Aorta (tissue), 5 donors: ENCODE measurements at places on chromosomes 2 and 18. TPM values are rescaled to one million over a fixed set of nuclear protein-coding genes. Genes with fewer than 3 reads are reported as not detected.
A peak's percentile ranks its signal among the peaks of the same experiment; 100 is the strongest.

Gene PLB1
- 4.9 TPM for total RNA-seq

Gene RAB17
- 3.7 TPM for total RNA-seq

Gene SULT1C4
- 4.2 TPM for total RNA-seq

DNA sequence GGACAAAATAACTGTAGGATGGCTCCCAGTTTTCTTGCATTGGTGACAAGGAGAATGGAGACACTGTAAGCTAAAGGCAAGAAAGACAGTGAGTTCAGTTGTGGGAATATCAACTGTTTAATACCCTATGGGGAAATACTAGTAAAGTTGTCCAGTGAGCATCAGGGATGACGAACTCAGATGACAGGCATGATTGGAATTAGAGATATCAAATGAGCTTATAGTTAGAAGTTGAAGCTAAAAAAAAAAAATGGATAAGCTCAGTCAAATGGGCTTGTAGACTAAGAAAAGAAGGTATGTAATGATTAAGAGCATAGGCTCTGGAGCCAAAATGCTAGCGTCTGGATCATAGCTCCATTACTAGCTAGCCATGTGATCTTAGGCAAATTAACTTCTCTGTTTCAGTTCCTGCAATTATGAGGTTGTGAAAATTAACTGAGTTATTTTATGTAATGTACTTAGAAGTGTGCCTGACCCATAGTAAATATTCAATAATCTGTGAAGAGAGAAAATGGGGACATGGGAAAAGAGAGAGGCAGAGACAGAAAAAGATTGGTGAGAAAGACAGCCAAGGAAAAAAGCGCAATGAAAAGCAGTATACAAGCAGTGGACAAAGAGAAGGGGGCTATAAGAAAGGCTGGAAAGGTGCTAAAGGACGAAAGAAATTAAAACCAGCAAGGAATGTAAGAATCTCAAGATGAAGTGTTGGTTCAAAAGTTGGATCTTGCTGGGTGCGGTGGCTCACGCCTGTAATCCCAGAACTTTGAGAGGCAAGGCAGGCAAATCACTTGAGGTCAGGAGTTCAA, 95.7 kb upstream of the SLC39A10 start:
- H3K4me3 ChIP-seq, result no peak overlapping the region
- H3K4me1 ChIP-seq, result no peaks in the 10 kb centered on the region
- no peak for DNase-seq

DNA sequence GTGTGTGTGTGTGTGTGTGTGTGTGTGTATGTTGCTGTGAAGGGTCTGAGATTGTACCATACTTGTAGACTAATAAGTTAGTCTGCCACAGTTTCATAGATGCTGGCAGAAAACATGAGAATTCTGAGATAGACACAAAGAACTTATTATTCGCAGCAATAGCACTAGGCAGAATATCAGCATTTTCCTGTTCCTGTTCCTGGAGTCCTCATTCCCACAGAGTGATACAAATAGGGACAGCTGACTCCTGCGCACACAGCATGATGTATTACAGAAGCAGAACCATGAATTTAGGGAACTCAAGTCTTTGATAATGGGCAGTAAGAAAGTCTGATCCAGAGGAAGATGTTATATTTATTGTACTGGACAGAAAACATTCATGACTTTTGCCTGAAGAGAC, 1466.3 kb downstream of the DPP10 start:
- no peaks in the 10 kb centered on the region for H3K36me3 ChIP-seq
- H3K27ac ChIP-seq, result no peak overlapping the region
- no peak for DNase-seq
- H3K4me1 ChIP-seq, result no peaks in the 10 kb centered on the region
- H3K27me3 ChIP-seq, result no peaks in the 10 kb centered on the region

- DNase-seq, result no peak
- no peaks in the 10 kb centered on the region for H3K27me3 ChIP-seq
- H3K4me1 ChIP-seq, result no peaks in the 10 kb centered on the region
- no peaks in the 10 kb centered on the region for H3K36me3 ChIP-seq
Observed at GRCh38 chr18:34018336-34018735, 206.4 kb downstream of the NOL4 start.

- no peaks in the 10 kb centered on the region for H3K36me3 ChIP-seq
- no peaks in the 10 kb centered on the region for H3K27me3 ChIP-seq
- no peak for DNase-seq
Observed at GRCh38 chr2:133652398-133652797, 84.1 kb upstream of the NCKAP5 start.

DNA sequence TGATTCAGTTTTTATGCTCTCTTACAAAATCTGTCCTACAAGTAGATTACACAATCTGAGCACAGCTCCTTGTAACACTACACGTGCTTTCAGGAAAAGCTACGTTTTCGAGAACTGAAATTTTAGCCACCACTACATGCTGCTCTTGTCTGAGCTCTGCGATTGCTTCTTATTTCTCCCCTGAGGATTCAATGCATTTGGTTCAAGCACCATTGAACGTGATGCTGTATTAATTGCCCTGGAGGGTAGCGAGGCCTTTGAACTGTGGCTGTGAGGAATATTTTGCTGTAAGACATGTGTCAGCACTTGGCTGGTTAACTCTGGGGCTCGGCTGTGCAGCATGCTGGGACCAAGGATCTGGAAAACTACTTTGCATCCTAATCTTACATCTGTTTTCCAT, 405.8 kb downstream of the EPHA4 start:
- DNase-seq, result no peak
- no peaks in the 10 kb centered on the region for H3K4me1 ChIP-seq
- H3K36me3 ChIP-seq, result no peaks in the 10 kb centered on the region
- no peak overlapping the region for H3K27ac ChIP-seq
- H3K4me3 ChIP-seq, result no peak overlapping the region

- DNase-seq, result no peak
- no peak overlapping the region for H3K4me3 ChIP-seq
- no peaks in the 10 kb centered on the region for H3K36me3 ChIP-seq
- H3K4me1 ChIP-seq, result no peaks in the 10 kb centered on the region
Observed at GRCh38 chr2:35790292-35790691, 565.3 kb upstream of the CRIM1 start.

DNA sequence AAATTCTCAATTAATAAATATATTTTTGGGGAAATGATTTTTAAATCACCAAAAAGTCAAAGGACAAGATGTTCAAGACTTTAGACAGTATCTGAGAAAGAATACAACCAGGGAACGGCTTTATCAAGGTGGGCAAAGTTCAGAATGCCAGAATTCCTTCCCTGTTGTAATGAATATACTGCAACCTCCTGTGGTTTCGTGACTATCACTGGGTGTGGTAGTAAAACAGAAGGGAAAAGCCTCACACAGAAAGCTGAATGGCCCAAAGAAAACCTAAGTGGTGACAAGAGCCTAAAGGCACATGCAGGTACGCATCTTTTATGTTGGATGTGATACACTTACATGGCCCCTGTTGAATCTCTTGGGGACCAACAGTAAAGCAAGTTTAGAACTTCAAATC, 37.1 kb downstream of the MBD2 start:
- H3K4me3 ChIP-seq, result no peak overlapping the region
- no peaks in the 10 kb centered on the region for H3K4me1 ChIP-seq
- H3K27me3 ChIP-seq, result no peaks in the 10 kb centered on the region
- no peak for DNase-seq
- H3K27ac ChIP-seq, result no peak overlapping the region

GRCh38 chr18:79954791-79955190, 3.3 kb upstream of the SLC66A2 start:
- peaks cover 3% of the 10 kb centered on the region for H3K4me1 ChIP-seq
- no peaks in the 10 kb centered on the region for H3K27me3 ChIP-seq
- H3K27ac ChIP-seq, result no peak overlapping the region
- H3K4me3 ChIP-seq, result no peak overlapping the region
- H3K36me3 ChIP-seq, result no peaks in the 10 kb centered on the region

DNA sequence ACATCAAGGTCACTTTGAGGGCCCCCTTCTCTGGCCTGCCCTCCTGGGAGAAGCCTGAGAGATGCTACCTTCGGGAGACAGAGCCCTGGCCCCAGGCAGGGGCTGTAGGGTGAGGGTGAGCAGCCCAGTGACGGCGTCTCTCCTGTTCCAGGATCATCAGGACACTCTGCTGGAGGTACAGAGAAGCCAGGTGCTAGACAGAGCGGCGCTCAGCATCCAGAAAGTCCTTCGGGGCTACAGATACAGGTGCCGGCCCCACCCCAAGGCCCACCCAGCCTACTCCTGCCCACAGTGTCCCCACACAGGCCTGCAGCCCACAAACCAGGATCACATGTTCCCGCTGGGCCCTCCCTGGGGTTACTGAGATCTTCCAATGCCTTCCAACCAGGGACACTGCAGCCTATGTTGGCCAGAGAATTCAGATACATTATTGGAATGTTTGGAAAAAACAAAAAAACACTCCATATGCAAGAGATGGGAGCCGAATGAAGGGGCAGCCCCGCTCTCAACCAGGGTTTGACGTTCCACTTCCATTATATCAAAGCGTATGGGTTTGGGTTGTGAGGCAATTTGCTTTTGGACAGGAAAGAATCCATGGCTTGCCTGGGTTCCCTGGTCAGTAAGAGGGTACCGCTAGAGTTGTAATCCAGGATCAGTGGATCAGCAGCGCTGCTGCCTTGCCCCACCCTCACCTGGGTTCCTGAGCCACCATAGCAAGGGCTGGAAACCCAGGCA, 49.5 kb upstream of the GPR17 start:
- no peaks in the 10 kb centered on the region for H3K4me1 ChIP-seq
- H3K4me3 ChIP-seq, result no peak overlapping the region
- no peaks in the 10 kb centered on the region for H3K36me3 ChIP-seq
- no peaks in the 10 kb centered on the region for H3K27me3 ChIP-seq
- no peak overlapping the region for H3K27ac ChIP-seq
- DNase-seq, result peak; percentile 48

DNA sequence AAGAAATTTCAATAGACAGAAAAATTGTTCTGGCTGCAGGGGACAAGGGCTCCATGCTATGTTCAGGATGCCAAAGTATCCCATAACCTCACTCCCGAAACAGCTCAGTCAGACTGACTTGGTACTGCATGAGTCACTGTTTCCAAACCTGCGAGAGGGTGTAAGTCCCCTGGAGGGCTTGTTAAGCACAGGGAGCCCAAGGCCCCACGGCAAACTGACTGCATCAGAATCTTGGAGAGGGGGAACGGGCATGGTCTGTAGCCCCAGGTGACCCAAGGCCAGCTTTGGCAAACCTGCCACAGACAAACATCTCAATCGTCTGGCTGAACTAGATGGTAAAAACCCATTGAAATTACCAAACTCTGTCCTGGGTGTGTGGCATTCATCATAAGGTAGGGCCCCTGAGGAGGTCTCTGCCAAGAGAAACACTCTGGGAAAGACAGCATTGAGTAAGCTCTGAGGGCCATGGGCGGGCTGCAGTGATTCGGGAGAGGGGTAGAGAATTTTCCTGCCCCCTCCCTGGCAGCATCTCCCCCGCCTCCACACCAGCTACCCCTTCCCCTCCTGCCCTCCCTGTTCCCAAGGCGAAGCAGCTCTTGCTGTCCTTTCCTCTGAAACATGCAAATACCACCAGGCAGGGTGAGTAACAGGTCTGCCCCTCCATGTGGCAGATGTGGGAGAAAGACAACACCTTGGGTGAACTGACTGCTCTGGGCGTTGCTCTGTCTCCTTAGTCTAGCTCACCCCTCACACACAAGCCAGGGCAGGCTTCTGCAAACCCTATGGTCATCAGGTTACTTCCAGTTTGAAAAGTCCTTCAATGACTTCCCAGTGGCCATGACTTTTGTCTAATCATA, 274.7 kb upstream of the SIX2 start:
- H3K4me3 ChIP-seq, result no peak overlapping the region
- H3K27ac ChIP-seq, result peak overlapping the region; percentile 30
- no peaks in the 10 kb centered on the region for H3K27me3 ChIP-seq
- H3K4me1 ChIP-seq, result peaks cover 3% of the 10 kb centered on the region
- H3K36me3 ChIP-seq, result no peaks in the 10 kb centered on the region

DNA sequence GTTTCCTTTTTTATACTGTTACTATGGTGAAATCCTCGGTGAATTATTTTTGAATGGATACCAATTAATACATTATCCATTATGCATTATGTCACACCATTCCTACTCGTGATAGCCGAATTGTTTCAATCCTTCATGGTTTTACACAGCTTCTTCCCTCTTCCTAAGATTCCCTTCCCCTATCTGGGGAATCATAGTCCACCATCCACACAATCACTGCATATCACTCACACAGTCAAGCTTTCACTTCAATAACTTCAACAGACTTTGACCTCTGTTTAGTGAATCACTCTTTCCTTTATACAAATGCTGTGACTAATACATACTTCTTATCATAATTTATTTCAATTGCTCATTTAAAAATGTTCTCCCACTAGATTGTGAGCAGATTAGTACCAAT, 1108.1 kb upstream of the LRRTM1 start:
- DNase-seq, result no peak
- no peaks in the 10 kb centered on the region for H3K27me3 ChIP-seq
- H3K4me3 ChIP-seq, result no peak overlapping the region

DNA sequence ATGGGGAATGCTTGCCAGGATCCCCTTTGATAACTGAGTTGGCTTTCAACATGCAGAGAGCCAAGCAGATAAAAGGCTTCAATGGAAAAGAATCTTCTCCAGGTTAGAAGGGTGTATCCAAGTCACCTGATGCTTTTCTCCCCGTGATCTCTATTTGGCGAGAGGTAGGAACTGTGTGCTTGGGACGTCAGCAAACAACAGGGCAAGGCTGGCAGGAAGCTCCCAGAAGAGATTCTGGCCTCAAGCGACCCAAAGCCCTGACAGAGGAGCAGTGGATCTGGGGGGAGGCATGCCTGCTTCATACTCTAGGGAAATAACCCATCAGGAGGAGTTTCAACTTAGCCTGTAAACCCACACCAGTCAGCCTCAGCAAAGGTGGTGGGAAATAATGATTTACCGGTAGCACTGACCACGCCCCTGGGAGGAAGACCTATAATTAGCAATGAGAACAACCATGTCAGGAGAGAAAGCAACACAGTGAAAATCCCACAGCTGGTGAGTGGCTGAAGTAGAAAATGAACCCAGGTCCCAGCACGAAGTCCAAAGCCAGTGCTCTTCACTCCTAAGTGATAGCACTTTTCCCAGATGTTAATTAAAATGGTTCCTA, 76.3 kb upstream of the SEC11C start:
- H3K4me3 ChIP-seq, result no peak overlapping the region
- no peak for DNase-seq
- H3K27me3 ChIP-seq, result no peaks in the 10 kb centered on the region
- H3K27ac ChIP-seq, result no peak overlapping the region
- H3K36me3 ChIP-seq, result no peaks in the 10 kb centered on the region

GRCh38 chr2:156489195-156489594, 53.0 kb downstream of the GPD2 start:
- no peaks in the 10 kb centered on the region for H3K4me1 ChIP-seq
- no peaks in the 10 kb centered on the region for H3K27me3 ChIP-seq
- no peak for DNase-seq

DNA sequence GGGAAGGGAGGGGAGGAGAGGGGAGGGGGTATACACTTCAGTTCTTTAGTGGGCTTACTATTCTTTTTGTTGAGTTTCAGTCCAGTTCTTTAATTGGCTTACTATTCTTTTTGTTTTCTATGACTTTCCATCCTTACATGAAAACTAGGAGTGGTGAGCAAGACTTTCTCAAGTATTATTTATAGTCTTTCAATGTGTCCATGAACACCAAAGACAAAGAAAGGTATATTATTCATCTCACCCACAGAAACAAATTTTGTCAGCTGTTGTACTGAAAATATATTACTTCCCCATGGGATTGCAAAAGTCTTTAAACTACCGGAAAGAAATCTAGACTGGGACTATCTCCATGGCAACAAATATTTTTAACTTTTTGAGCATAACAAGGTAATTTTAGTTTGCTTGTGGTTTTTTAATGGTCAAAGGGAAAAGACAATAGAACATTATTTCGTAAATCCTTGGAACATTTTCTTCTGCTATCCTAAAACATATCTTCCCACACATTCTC, 17.6 kb downstream of the ADAM17 start:
- H3K36me3 ChIP-seq, result no peaks in the 10 kb centered on the region
- DNase-seq, result no peak
- no peak overlapping the region for H3K4me3 ChIP-seq
- no peak overlapping the region for H3K27ac ChIP-seq
